Endothelial cell of umbilical vein (primary cell): ENCODE measurements at places on chromosomes 12 and 14. TPM values are rescaled to one million over a fixed set of nuclear protein-coding genes. Genes with fewer than 3 reads are reported as not detected.

- H3K4me3 ChIP-seq: no peak overlapping the region
- no peak for DNase-seq
- no peak overlapping the region for H3K27ac ChIP-seq
- H3K36me3 ChIP-seq: no peaks in the 10 kb centered on the region
- no peaks in the 10 kb centered on the region for H3K27me3 ChIP-seq
- H3K4me1 ChIP-seq: peaks cover 6% of the 10 kb centered on the region
These were observed 121.1 kb downstream of the TGFB3 start for GRCh38 chr14:75860561-75861160.

GRCh38 chr14:56152221-56152620, 34.0 kb downstream of the PELI2 start:
- DNase-seq: no peak
- H3K27ac ChIP-seq: no peak overlapping the region
- no peaks in the 10 kb centered on the region for H3K36me3 ChIP-seq

The TCL1A gene
- total RNA-seq: not detected in 2 replicates

DNA sequence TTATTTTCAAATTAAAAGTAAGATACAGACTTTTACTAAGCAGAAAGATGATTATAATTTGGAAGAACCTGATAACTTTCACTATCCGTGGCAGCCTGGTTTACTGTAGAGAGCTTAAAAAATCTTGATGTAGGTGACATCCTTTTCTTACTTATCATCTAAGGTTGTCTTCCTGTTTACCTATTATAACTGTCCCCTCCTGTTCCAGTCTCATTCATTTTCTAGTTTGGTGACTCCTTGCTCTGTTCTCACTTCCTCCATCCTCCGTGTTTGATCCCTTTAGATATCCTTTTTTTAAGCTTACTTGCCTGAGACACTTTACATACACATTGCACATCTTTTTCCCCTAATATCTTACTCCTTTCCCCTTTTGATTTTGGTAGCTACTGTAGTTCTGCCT, 27.5 kb downstream of the CCDC91 start:
- no peak overlapping the region for H3K4me3 ChIP-seq
- no peak overlapping the region for H3K27ac ChIP-seq
- H3K36me3 ChIP-seq: no peaks in the 10 kb centered on the region
- no peaks in the 10 kb centered on the region for H3K4me1 ChIP-seq
- no peak for DNase-seq

- DNase-seq: no peak
- no peak overlapping the region for H3K4me3 ChIP-seq
- H3K27me3 ChIP-seq: no peaks in the 10 kb centered on the region
- no peak overlapping the region for H3K27ac ChIP-seq
- no peaks in the 10 kb centered on the region for H3K36me3 ChIP-seq
- no peaks in the 10 kb centered on the region for H3K4me1 ChIP-seq
These were observed 25.9 kb downstream of the PKP2 start for GRCh38 chr12:32870716-32871115.

- DNase-seq: no peak
- H3K36me3 ChIP-seq: no peaks in the 10 kb centered on the region
- H3K4me3 ChIP-seq: no peak overlapping the region
- no peak overlapping the region for H3K27ac ChIP-seq
- peaks cover under 1% of the 10 kb centered on the region for H3K4me1 ChIP-seq
These were observed 21.1 kb downstream of the KRT18 start for GRCh38 chr12:52969828-52970569.

DNA sequence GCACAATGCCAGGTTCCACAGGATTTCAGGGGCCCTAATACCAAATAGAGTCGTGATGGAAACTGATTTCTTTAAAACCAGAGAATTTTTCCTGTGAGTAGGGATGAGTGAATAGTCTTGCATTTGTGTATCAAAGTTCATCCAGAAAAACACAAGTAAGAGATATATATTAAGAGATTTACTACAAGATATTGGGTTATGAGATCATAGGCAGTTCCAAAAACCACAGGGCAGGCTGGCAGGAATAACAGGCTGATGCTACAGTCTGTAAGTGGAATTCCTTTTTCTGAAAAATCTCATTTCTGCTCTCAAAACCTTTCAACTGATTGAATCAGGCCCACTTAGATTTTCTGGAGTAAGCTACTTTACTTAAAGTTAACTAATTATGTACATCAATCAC, 1756.2 kb upstream of the SEL1L start:
- no peak overlapping the region for H3K4me3 ChIP-seq
- no peaks in the 10 kb centered on the region for H3K4me1 ChIP-seq

DNA sequence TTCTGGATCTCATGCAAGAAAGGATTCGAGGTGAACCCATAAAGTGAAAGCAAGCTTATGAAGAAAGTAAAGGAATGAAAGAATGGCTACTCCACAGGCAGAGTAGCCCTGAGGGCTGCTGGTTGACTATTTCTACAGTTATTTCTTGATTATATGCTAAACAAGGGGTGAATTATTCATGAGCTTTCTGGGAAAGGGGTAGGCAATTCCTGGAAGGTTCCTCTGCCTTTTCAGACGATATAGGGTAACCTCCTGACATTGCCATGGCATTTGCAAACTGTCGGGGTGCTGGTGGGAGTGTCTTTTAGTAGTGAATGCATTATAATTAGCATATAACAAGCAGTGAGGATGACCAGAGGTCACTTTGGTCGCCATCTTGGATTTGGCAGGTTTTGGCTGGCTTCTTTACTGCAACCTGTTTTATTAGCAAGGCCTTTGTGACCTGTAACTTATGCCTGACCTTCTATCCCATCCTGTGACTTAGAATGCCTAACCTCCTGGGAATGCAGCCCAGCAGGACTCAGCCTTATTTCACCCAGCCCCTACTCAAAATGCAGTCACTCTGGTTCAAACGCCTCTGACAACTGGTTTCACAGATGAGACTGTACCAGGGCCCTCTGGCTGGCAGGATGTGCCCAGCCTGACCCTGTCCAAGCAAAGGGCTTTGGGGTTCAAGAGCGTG, 157.7 kb upstream of the SFSWAP start:
- H3K4me1 ChIP-seq: no peaks in the 10 kb centered on the region
- no peak overlapping the region for H3K4me3 ChIP-seq
- H3K27me3 ChIP-seq: no peaks in the 10 kb centered on the region
